T47D (cell line): ENCODE measurements at places on chromosomes 4 and X.

DNA sequence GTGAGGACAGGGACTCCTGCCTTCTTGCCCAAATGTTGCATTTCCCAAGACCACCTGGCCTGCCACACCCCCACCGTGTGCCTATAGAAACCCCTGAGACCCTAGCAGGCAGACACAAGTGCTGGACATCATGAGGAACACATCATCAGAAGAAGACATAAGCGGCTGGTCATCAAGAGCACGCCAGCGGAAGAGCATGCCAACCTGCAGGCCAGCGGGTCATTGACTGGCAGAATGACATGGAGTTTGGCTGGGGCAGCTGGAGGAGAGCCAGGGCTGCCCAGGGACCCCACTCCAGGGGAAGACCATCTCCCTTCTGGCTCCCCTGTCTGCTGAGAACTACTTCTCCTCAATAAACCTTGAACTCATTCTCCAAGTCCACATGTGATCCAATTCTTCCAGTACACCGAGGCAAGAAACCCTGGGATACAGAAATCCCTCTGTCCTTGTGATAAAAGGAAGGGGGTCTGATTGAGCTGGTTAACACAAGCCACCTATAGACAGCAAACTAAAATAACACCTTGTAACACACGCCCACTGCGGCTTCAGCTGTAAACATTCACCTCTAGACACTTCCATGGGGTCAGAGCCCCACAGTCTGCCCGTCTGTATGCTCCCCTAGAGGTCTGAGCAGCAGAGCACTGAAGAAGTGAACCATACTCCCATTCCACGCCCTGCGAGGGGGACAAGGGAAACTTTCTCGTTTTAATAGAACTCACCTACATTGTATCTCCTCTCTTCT is 164.8 kb upstream of the EMCN start:
- DNase-seq, result no peak

- DNase-seq, result no peak
Observed at GRCh38 chr4:86935566-86935852, 698 bp downstream of the AFF1 start.

DNA sequence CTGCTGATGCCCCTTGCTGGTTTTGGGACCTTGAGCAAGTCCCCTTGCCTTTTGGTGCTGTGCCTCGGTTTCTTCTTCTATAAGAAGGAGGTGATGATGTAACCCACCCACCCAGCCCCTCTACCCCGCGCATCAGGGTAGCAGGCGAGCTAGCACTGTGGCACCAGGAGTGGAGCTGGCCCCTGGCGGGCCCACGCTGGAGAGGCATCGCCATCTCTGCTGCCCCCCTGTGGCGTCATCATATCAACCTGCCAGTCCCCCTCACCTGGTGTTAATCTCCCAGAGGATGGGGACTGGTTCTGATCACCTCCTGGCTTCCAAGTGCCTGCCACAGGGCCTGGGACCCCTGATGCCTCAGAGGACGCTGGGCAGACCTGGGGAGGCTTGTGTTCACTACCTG is 6.3 kb upstream of the SORCS2 start:
- DNase-seq, result no peak

DNA sequence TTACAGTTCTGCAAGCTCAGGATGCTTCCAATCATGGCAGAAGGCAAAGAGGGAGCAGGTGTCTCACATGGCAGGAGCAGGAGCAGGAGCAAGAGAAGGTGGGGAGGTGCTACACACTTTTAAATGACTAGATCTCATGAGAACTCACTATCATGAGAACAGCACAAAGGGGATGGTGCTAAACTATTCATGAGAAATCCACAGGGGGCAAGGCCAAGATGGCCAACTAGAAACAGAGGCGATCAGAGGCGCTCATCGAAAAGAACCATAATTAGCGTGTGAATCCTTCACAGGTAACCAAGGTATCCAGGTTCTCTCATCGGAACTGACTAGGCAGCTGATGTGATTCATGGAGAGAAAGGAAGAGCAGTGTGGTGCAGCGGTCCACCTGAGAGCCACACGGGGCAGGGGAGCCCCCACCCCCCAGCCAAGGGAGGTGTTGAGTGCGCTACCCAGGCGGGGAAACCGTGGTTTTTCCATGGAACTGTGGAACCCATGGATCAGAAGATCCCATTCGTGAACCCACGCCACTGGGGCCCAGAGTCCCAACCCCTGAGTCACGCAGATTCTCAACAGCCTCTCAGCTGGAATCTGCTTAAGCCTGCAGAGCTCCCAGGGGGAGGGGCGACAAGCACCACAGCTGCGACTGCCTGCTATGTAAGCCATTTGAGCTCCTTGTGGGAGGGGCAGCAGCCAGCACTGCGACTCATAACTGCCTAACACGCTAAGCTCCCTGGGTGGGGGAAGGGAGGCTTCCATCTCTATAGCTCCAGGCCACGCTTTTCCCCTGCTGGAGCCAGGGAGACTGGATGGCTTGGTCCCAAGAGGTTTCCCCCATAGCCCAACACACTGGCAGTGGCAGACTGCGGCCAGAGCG is 46.7 kb downstream of the FGF16 start:
- DNase-seq, result no peak

DNA sequence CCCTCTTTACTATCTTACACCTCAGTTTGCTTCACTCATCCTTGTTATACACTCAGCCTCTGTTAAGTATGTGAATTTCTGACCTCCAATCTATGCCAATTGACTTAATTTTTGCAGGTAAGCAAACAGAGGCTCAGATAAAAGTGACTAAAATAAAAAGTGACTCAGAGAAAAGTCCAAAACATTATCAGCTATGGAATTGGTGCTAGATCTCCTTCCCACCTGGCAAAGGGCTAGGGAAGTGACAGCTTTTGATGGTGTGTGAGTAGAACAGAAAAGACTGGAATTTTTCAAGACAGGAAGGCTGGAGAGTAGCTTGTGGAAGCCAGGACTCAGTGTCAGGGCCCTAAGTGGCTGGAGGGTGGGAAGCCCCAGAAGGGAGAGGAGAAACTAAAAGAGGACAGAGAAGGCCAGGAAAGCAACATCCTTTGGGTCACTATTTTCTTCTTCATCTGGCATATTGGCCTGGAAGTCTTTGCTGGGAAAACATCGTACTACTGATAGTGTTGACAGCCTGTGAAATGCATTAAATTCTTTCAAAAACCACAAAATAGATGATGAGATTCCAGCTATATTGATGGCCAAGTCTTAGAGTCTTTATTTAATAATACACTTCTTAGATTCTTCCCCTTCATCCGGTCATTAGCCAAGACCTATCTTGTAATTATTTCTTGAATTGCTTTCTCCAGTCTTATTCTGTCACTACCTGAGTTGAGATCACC is 392.8 kb downstream of the RAPGEF2 start:
- no peak for DNase-seq
